PC-9 (cell line): ENCODE measurements at places on chromosomes 2 and 18. TPM values are rescaled to one million over a fixed set of nuclear protein-coding genes. Genes with fewer than 3 reads are reported as not detected.
A peak's percentile ranks its signal among the peaks of the same experiment; 100 is the strongest.

ARHGAP15 gene
- total RNA-seq: not detected in 2 replicates

SERPINB3 gene
- total RNA-seq: not detected in 2 replicates

TTN gene
- total RNA-seq: not detected in 2 replicates

GRCh38 chr2:120141300-120142069 is 81.7 kb downstream of the TMEM185B start:
- DNase-seq: no peak

GRCh38 chr2:236547725-236548124 is 21.9 kb upstream of the ACKR3 start:
- DNase-seq: no peak

- no peak for DNase-seq
Measured at GRCh38 chr18:77969972-77970371, 720.3 kb downstream of the GALR1 start.

DNA sequence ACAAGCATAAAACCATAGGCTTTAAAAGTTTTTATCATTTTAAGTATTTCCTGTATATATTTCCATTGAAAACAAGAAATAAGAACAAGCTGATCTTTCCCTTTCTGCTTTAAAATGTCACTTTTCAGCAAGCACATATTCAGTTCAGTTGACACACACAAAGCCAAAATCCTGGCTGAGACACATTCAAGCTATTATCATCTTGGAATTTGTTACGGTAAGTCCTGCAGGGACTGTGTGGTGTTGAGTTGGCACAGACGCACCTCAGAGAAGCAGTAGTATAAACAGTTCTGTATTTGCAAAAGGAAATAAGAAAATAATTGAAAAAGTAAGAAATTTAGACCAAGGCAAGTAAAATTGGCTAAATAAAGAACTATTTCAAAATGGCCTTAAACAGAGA is 10.4 kb upstream of the DAW1 start:
- DNase-seq: no peak

DNA sequence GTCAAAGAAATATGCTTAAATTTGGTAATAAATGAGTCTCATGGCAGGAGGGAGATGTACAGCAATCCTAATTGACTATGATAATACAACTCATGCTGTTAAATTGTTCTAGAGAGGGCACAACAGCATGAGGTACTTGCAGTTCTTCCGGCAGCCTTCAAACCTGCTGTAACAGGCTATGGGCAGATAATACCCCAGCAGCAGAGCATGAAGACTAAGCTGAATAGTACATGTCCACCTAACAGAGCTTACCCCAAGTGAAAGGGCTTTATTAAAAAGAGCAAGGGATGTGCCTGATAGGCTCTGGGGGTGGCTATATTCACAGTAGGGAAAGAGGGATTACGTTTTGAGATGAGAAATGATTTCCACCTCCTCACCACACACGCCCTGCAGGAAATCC is 28.9 kb downstream of the MRO start:
- no peak for DNase-seq

DNA sequence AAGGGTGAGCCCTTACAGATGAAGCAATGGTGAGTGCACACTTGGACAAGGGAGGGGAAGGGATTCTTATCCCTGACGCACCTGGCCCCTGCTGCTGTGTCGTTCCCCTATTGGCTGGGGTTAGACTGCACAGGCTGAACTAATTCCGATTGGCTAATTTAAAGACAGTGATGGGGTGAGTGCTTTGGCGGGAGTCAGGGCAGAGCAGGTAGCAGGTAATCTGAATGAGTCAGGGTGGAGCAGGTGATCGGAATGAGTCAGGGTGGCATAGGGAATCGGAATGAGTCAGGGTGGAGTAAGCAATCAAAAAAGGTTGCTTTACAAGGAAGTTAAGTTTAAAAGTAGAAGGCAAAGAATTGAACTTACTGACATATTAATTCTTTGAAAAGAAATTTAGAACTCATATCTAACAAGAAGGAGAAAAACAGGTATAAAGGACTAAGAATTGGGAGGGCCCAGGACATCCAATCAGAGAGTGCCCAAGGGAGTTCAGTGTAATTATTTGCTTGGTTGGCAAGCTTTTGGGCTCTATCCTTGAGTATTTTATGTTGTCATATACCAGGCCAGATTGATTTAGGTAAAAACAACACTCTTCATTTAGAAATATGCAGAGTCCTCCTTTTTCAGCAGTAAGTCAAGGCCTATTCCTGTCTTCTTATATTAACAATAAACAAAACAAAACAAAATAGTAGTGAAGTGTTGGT is 52.3 kb upstream of the RALBP1 start:
- peak; percentile 70 for DNase-seq

DNA sequence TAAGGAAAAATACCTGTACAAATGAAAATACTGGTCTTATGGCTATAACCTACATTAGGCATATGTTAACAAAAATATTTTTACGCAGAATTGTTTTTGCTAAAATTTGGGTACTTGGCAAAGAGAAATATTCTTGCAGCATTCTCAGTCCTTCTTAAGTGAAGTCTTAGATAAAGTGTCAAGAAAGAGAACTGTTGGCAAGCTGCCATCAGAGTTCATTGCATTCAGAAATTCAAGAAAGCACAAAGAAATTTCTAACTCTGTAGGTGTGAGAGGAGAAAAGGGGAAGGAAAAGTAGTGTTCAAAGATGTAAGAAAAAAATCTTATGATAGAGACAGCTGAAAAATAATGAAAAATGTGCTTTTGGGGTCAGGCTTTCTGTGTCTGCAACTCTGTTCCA is 86.7 kb downstream of the IRS1 start:
- no peak for DNase-seq
